ENCODE measurements at places on chromosomes 4 and X.

- no peak for DNase-seq
Measured at GRCh38 chrX:23114241-23114640, 114.5 kb downstream of the DDX53 start.

DNA sequence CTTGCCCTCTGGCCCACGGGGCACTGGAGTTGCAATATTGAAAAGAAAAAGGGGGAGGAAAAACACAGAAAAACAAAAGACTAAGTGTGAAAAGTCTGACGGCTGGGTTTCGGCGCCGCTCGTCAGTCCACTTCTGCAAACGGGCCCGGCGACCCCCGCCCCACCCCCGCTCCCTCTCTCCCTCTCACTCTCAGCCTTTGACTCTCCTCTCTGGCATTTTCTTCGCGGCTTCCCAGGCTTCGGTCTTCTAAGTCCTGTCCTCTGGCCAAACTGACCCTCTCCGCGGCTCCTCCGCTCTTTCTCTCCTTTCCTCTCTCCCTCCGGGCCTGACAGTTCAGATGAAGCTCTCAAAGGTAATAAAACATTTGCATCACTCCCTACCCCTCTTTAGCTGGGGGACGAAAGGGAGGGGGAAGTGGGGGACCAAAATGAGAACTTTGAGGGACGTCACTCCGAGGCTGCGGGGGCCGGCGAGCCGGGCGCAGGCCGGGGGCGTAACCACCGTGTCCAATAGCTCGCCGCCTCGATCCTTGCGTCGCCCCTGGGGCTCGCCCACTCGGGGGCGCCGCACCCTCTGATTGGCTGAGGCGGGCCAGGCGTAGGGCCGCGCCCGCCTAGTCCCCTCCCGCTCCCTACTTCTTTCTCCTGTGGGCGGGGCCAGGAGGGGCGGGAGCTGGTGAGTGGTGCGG is at the start of gene NKX6-1:
Gene NKX6-1 (minus strand): TSS at position 358 of the 689 bp plus-strand sequence. CDS start 1,064 bp downstream, outside the sequence.
- DNase-seq = no peak

GRCh38 chr4:184860018-184860779 is 34.4 kb upstream of the ACSL1 start:
- no peak for DNase-seq

DNA sequence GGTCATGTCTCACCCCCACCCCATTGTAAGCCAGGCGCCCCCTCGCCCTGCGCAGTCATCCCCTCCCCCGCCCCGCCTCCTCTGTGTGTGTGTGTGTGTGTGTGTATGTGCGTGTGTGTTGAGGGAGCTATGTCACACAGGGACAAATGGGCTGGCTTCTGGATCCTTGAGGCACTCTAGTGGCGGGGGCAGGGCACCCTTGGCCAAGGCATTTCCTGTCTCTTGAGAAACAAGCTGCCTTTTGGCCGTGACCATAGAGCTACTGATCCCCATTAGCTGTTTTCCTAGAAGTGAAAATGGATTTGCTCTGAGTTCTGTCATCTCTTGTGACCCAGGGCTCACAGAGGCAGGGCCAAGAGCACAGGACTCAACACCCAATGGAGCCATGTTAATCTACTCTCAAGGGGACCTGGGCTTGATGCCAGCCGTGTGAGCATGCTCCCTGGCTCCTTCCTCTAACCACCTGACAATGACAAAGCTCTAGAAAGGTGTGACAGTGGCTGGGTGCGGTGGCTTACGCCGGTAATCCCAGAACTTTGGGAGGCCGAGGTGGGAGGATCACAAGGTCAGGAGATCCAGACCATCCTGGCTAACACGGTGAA is 162.5 kb upstream of the BCOR start:
- no peak for DNase-seq

- no peak for DNase-seq
Measured at GRCh38 chr4:114302472-114302871, 296.1 kb upstream of the UGT8 start.

GRCh38 chr4:174211622-174212044 is 71.8 kb downstream of the FBXO8 start:
- DNase-seq = no peak

- no peak for DNase-seq
Measured at GRCh38 chrX:140343226-140343868, 161.5 kb downstream of the SOX3 start.

All from activated CD8-positive, alpha-beta memory T cell treated with anti-CD3 and anti-CD28 coated beads for 1 hour (primary cell).